ENCODE measurements at places on chromosomes 11 and 22. TPM values are rescaled to one million over a fixed set of nuclear protein-coding genes. Genes with fewer than 3 reads are reported as not detected.

DNA sequence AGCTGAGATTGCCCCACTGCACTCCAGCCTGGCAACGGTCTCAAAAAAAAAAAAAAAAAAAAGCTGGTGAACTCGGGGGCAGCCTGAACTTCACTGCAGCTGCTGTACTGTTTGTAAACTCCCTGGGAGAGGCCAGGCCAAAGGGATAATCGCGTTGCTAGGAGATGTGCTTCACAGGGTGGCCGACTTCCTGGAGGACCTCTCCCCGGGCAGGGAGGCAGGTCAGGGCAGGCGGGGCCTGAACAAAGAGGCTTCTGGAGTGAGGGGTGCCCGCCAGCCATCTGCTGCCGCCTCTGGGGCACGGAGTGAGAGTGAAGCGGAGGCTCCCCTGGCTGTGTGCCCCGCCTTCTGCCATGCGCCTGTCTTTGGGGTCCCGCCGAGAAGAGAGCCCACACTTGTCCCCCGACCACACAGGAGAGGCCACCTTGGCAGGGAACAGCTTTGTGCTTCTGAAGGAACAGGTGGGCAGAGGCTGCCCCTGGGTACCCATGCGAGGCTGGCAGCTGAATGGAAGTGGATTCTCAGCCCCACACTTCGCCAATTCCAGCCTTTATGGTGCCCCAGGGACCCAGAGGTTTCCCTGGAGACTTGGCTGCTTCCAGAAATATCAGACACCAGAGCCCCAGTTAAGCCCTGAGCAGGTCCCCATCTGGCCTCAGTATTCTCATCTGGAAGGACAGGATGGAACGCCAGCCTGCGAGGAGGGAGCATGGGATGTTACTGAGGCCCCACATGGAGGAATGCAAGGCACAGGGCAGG lies 29.6 kb downstream of the TMEM184B start:
- no peak overlapping the region for H3K4me3 ChIP-seq
- H3K4me1 ChIP-seq: peaks cover 11% of the 10 kb centered on the region
- H3K27me3 ChIP-seq: no peaks in the 10 kb centered on the region
- no peak overlapping the region for H3K27ac ChIP-seq

- DNase-seq: no peak
- H3K4me1 ChIP-seq: no peaks in the 10 kb centered on the region
- H3K27ac ChIP-seq: no peak overlapping the region
Measured at GRCh38 chr11:65452806-65453490, 30.4 kb downstream of the NEAT1 start.

DNA sequence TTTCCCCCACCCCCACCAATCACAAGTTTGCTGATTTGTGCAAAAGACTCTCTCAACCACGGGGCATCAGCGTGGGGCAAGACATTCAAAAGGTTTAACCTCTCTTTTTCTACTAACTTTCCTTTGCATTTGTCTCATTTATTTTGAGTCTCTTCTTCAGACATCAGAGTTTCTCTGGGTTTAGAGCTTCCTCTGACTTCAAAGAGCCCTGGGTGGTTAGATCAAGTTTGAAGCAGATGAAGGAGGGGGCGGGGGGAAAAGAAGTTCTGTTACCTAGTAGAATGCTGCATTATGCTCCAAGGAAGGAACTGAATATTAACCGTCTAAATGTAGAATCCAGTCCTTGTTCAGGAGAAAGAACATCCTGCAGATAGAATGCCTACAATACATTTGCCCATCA lies 24.5 kb downstream of the GAS2 start:
- H3K4me1 ChIP-seq: peaks cover 10% of the 10 kb centered on the region
- H3K36me3 ChIP-seq: no peaks in the 10 kb centered on the region
- no peaks in the 10 kb centered on the region for H3K27me3 ChIP-seq
- no peak overlapping the region for H3K4me3 ChIP-seq
- no peak for DNase-seq
- H3K27ac ChIP-seq: no peak overlapping the region

GRCh38 chr11:17579451-17579850 lies 32.4 kb downstream of the OTOG start:
- H3K4me1 ChIP-seq: no peaks in the 10 kb centered on the region
- no peak for DNase-seq
- H3K36me3 ChIP-seq: no peaks in the 10 kb centered on the region

- DNase-seq: no peak
- no peak overlapping the region for H3K27ac ChIP-seq
- no peak overlapping the region for H3K4me3 ChIP-seq
- H3K27me3 ChIP-seq: peaks cover 3% of the 10 kb centered on the region
- no peaks in the 10 kb centered on the region for H3K4me1 ChIP-seq
Measured at GRCh38 chr22:48226026-48227013, 1463.9 kb downstream of the TBC1D22A start.

- H3K36me3 ChIP-seq: no peaks in the 10 kb centered on the region
- H3K4me3 ChIP-seq: no peak overlapping the region
- DNase-seq: no peak
- no peaks in the 10 kb centered on the region for H3K27me3 ChIP-seq
Measured at GRCh38 chr11:128757235-128757711, 63.4 kb downstream of the FLI1 start.

- H3K4me1 ChIP-seq: peaks cover 51% of the 10 kb centered on the region
- peak overlapping the region; percentile 100 for H3K27ac ChIP-seq
- DNase-seq: peak; percentile 99
- H3K36me3 ChIP-seq: peaks cover 7% of the 10 kb centered on the region
- no peaks in the 10 kb centered on the region for H3K27me3 ChIP-seq
- H3K4me3 ChIP-seq: peak overlapping the region; percentile 87
Measured at GRCh38 chr22:37561212-37562048, 1.1 kb downstream of the CDC42EP1 start.

DNA sequence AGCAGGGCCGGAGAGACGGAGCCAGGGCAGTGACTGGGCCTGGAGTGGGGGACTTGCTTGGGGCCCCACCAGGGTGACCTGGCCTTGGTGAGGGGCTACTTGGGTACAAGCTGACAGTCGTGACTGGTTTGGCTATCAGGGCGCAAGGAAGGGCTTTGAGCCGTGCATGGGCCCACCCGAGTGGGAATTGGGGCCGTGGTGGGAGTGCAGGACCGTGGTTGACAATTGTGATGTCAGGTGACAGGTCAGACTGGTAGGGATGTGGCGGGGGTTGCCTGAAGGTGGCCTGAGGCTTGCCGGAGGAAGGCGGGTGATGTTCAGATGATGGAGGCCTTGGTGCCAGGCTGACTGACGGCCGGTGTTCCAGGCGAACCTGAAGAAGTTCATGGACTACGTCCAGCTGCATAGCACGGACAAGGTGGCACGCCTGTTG lies 5.6 kb downstream of the SHANK3 start:
- DNase-seq: no peak
- no peaks in the 10 kb centered on the region for H3K4me1 ChIP-seq
- H3K4me3 ChIP-seq: no peak overlapping the region
- H3K27ac ChIP-seq: no peak overlapping the region
- H3K27me3 ChIP-seq: no peaks in the 10 kb centered on the region
- no peaks in the 10 kb centered on the region for H3K36me3 ChIP-seq

- H3K36me3 ChIP-seq: no peaks in the 10 kb centered on the region
- no peak overlapping the region for H3K4me3 ChIP-seq
- DNase-seq: no peak
- H3K27ac ChIP-seq: no peak overlapping the region
- H3K27me3 ChIP-seq: no peaks in the 10 kb centered on the region
Measured at GRCh38 chr11:94326947-94327346, 22.6 kb downstream of the IZUMO1R start.

GRCh38 chr11:46134540-46134939 lies 13.3 kb upstream of the PHF21A start:
- no peak overlapping the region for H3K27ac ChIP-seq
- no peaks in the 10 kb centered on the region for H3K27me3 ChIP-seq
- no peak for DNase-seq
- no peaks in the 10 kb centered on the region for H3K4me1 ChIP-seq

DNA sequence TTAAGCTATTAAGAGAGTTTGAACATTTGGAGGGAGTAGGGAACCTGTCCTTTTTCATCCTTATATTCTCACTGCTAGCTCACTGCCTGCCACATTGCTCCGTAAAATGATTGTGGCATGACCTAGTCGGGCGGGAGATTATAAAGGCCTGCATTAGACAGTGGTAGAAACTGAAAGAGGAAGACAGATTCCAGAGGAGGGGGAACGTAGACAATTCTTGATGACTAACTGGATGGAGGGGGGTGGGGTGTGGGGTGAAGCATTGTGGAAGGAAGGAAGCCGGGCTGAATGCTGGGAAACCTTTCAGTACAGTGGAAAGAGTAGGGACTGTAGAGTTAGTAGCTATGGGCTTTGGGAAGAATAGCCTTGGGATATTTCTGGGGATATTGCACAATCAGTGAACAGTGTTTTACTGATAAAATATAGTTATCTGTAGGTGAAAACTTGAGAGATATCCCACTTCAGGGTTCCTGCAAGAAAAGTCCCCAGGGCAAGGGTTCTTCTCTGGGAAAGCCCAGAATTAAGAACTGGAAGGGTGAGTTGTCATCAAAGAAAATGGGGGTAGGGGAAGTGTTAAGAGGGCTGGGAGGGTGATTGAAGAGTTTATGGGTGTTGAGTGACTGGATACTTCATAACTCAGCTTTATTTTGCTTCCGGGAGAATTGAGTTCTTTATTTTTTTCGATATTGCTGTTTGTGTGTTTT lies 2.1 kb downstream of the MED15 start:
- H3K4me1 ChIP-seq: peaks cover 26% of the 10 kb centered on the region
- no peaks in the 10 kb centered on the region for H3K27me3 ChIP-seq
- no peak overlapping the region for H3K4me3 ChIP-seq
- H3K36me3 ChIP-seq: no peaks in the 10 kb centered on the region
- DNase-seq: peak; percentile 62

DNA sequence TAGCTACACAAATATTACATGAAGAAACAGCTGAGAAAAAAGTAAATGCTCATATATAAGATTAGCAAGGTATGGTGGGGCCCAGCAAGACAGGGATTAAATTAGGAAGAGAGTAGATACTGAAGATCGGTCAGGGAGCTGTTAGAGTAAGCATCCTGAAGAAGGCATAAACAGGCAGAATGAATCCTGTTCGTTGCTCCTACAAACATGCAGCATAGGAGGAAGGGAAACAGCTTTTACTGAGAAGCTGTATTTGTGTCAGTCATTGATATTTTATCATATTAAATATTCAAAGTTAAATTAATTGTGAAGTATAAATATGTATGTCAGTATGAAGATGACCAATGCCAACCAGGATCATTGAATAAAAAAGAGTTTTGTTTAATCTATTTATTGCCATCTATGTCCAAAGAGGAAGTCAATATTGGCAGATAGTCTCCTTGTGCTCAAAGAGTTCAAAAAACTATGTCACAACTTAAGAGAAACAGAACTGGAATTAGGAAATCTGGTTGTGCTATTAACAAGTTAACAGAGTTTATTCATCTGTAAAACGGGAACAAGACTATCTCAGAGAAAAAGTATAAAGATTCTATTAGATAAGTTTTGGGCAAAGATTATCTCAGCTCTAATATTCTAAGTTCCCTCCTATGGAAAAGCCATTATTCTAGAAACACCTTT lies 255.2 kb downstream of the GRM5 start:
- no peak for DNase-seq
- H3K27me3 ChIP-seq: no peaks in the 10 kb centered on the region
- H3K4me3 ChIP-seq: no peak overlapping the region
- H3K4me1 ChIP-seq: no peaks in the 10 kb centered on the region
- no peak overlapping the region for H3K27ac ChIP-seq
- no peaks in the 10 kb centered on the region for H3K36me3 ChIP-seq

DNA sequence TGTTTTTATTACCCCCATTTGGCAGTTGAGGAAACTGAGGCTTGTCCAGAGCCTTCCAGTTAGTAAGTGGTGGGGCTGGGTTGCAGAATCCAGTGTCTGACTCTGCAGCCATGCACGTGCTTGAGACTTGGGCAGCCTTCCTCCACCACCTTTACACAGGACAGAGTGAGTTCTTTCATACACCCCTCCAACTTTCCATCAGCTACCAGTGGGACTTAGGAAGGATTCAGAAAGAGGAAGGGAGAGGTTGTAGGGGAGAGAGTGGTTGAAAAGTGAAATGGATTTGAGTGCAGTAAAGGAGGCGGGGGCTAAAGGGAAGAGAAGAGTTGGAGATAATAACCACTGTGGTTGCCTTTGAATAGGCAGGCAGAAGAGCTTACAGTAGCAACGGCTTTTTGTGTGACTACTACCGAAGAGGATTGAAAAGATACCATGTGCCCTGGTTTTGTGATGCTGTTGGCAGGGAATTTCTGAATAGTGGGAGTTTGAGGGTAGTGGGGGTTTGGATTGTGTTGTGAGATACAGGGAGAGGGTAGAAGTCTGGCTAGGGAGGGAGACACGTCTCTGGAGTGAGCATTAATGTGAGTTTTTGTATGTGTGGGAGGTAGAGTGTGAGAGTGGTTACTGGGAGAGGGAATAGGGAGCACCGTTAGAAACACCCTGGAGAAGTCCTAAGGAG lies 1.7 kb downstream of the UVRAG start:
- H3K27ac ChIP-seq: no peak overlapping the region
- H3K4me3 ChIP-seq: no peak overlapping the region
- H3K4me1 ChIP-seq: peaks cover 25% of the 10 kb centered on the region

- no peak overlapping the region for H3K27ac ChIP-seq
- H3K36me3 ChIP-seq: no peaks in the 10 kb centered on the region
- no peaks in the 10 kb centered on the region for H3K27me3 ChIP-seq
- no peak overlapping the region for H3K4me3 ChIP-seq
- no peak for DNase-seq
- H3K4me1 ChIP-seq: no peaks in the 10 kb centered on the region
Measured at GRCh38 chr11:31355131-31355530, 14.4 kb downstream of the DCDC1 start.

DNA sequence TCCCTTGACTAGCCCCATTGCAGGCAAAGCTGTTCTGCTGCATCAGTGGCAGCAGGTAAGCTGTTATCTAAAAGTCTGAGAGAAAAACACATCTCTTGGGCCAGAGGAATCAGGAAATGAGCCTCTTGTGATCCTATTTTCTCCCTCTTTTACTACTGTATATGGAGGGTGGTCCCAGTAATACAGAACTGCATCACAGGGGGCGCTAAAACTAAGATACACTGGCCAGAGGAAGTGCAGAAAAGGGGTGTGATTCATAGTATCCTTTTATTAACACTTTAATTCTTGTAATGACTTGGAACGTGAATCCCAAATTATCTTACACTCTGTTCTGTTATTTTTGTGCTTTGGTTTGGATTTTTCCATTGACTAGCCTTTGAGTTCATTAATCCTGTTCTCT lies 8.8 kb upstream of the MED17 start:
- H3K4me3 ChIP-seq: no peak overlapping the region
- no peak overlapping the region for H3K27ac ChIP-seq
- no peaks in the 10 kb centered on the region for H3K27me3 ChIP-seq
- H3K36me3 ChIP-seq: no peaks in the 10 kb centered on the region

Gene PHOX2A
- total RNA-seq: not detected

Gene CRYBB3
- not detected for total RNA-seq

Gene TRIM49D1
- total RNA-seq: not detected

Gene SCUBE2
- total RNA-seq: 33.7 TPM

Gene TRIM51
- total RNA-seq: not detected

Gene LARGE2
- 14.0 TPM for total RNA-seq

Gene BTBD18
- total RNA-seq: not detected

Gene SYCE3
- total RNA-seq: 0.63 TPM

Gene OR52N1
- total RNA-seq: not detected

Gene SCUBE1
- total RNA-seq: 0.12 TPM

Gene PANX2
- 0.93 TPM for total RNA-seq
